Activated CD4-positive, alpha-beta T cell treated with anti-CD3 and anti-CD28 coated beads, Interleukin-2, Interleukin-6, amounts not matched to agents 100 ng/mL and 50 ng/mL, durations not matched to agents 16 hours and 8 hours (primary cell): ENCODE measurements at places on chromosomes 3 and 15.
A peak's percentile ranks its signal among the peaks of the same experiment; 100 is the strongest.

DNA sequence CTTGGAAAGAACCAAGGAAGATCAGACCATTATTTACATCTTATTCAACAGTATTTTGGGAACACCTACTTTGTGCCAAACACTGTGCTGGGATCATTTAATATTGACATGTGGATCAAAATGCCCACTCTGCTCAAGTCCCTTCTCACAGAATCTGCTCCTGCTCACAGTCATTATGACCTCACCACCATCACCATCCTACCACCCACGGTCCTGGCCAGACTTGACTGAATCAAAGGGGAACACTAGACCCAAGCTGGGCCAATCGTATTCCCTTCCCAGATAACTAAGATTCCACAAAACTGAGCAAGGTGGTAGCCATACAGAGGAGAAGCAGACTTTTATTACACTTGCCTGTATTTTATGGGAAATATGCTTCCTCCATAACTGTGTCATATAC lies 3.4 kb upstream of the CEP152 start:
- no peak for DNase-seq

- DNase-seq = no peak
These were observed 45.2 kb downstream of the CDAN1 start for GRCh38 chr15:42691770-42692169.

GRCh38 chr15:76398317-76399104 lies 61.9 kb downstream of the ISL2 start:
- DNase-seq = no peak

DNA sequence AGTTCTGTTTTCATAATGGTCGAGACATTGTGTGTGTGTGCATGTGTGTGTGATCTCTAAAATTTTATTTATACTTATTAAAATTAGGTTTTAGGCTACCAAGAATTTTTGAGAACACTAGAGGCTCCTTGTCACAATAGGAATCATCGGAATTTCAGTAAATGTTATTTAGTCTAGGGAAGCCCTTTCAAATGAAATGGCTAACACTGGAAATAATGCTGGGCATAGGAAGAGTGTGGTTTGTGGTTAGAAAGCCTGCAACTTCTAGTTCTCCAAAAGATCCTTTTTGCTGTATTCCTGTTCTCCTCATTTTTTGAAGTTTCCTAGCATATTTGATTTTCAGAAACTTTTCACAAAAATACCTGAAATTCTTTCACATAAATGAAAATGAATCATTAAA lies 92.5 kb upstream of the MBNL1 start:
- DNase-seq = no peak

- DNase-seq = no peak
These were observed 6.8 kb downstream of the SKOR1 start for GRCh38 chr15:67832031-67832551.

DNA sequence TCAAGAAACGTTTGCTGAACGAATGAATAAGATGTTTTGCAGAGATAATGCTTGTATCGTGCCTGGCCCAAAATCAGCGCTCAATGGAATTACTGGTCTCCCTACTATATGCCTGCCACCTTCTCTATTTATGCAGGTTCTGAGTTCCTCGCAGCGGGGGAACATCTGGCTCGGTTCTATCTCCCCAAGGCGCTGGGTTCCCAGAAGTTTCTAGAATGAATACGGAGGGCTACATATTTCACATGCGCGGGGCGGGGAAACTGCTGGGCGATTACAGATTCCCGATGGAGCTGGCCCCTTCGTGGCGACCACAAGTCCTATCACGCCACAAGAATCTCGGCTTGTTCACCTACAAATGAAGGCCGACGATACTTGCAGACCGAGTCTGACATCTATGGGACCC lies 411 bp upstream of the EIF2B5 start:
- DNase-seq = no peak

GRCh38 chr3:184405075-184406030 lies 25.5 kb downstream of the CHRD start:
- DNase-seq = no peak

DNA sequence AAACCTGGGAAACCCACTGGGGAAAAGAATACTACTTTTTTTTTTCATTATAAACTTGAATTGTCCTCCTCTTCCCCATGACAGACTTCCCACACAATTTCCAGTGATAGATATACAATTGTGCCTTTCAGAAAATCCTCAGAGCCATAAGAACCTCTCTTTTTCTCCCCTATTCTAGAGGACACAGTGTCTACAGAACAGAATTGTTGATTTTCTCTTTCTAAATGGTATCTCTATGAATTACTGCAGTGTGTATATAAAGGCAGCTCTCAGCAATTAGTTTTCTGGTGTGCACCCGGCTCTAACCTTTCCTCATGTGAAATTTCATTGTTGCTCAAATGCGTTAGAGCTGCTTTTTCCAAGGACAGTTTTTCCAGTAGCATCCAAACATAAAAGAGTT lies 430.1 kb downstream of the TUSC7 start:
- DNase-seq = no peak

GRCh38 chr3:146404436-146404835 lies 64.9 kb downstream of the PLSCR2 start:
- DNase-seq = no peak

DNA sequence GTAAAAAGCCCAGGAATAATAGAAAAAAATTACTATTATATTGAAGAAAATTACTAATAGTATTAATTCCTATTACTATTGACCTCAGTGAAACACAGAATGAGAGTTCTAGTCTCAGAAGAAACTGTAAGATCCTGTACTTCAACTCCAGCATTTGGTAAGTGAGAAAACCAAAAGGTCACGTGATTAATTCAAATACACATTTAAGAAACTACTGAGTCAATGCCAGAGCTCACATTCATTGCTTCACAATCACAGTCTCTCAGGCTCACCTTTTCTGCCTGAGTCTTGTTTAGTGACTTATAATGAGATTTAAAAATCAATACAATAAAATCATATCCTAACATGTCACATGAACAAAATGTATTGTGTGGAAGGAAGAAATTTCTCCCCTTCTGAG lies 556.1 kb downstream of the FGF12 start:
- DNase-seq = peak; percentile 2

GRCh38 chr3:41688595-41689380 lies 273.1 kb downstream of the ULK4 start:
- DNase-seq = no peak

- peak; percentile 16 for DNase-seq
These were observed 165.1 kb downstream of the PPM1L start for GRCh38 chr3:160921020-160921635.

- no peak for DNase-seq
These were observed 2.5 kb downstream of the NKTR start for GRCh38 chr3:42602961-42603360.

GRCh38 chr3:133211449-133211848 lies 173.3 kb downstream of the TMEM108 start:
- peak; percentile 14 for DNase-seq
